ENCODE measurements at places on chromosomes 6 and 20.

DNA sequence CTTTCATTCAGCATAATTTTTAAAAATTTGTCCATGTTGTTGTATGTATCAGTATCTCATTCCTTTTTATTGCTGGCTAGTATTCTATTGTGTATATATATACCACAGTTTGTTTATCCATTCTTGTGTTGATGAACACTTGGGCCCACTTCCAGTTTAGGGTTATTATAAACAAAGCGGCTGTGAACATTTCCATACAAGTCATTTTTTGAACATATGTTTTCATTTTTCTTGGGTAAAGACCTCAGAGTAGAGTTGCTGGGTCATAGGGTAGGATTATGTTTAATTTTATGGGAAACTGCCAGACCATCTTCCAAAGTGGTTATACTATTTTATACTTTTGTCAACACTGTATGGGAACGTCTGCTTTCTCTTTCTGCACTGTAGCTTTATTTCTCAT, 55.3 kb downstream of the RBM24 start:
- no peak for DNase-seq

GRCh38 chr6:37614491-37614890, 83.2 kb downstream of the MDGA1 start:
- DNase-seq: no peak

GRCh38 chr20:24953209-24953575, 4.1 kb downstream of the CST7 start:
- DNase-seq: no peak

GRCh38 chr6:104253236-104253635, 606.5 kb downstream of the HACE1 start:
- no peak for DNase-seq

Data from CD4-positive, alpha-beta T cell treated with Interleukin-4 for 4 hours (primary cell).